ENCODE measurements at places on chromosomes 6 and 20.

- no peak for DNase-seq
Observed at GRCh38 chr20:15440049-15440820, 1102.8 kb upstream of the FLRT3 start.

GRCh38 chr20:44419131-44419844, 56.4 kb upstream of the TTPAL start:
- DNase-seq = no peak

DNA sequence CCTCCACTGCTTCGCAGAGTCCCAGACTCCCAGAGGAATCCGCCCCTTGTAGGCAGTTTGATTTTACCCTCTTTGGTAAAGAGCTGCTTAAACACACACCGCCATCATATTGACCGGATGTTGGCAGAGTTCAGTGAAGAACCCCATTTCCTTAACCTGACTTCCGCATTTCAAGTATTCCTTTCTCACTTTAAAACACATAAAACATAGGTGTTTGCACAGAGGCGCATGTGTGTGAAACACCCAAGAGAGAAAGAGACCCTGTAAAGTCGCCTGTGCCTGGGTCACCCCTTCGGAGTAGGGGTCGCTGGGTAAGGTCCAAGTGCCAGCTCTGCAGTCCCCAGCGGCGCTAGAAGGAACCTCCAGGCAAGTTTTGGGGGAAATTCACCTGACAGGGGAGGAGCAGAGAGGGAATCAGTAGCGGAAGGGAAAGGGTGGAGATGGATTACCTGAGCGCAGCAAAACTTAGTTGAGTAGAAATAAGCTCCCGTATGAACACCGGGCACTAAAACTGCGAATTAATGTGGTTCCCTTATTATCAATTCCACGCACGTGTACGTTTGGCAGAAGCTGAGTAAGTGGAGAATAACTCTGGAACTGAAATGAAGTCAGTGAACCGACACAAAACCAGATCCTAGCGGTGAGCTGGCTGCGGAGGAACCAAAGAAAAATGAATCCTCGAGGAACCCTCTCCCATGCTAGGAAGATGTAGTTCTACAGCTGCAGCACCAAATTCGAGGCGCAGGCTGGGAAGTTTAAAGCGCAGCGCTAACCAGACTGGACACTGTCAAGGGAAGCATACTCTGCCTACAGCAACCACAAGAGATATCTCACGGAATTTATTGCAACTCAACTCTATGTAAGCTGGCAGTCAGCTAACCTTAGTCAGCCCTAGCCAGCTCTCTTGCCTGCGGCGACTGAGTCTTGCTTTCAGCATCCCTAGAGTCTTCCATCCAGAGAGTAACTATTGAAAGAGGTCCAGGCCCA, 3.5 kb upstream of the HTR1B start:
- DNase-seq = no peak

DNA sequence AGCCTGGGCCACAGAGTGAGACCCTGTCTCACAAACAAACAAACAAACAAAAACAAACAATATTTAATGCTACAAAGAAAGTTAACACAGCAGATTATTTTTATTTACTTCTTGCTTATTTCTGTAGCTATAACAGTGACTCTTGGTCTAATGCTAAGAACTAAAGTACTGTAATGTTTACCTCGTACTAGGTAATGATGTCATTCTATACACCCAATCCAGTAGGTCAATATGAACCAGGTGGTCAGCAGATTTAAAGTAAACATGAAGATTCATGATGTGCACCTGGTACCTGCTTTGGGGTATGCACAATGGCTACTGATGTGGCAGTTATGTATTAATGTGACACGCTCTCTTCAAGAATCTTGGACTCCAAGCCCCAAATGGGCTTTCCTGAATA, 36.6 kb upstream of the CARMIL1 start:
- DNase-seq = no peak

- DNase-seq = no peak
Observed at GRCh38 chr6:148565321-148565926, 181.4 kb upstream of the UST start.

GRCh38 chr6:11213422-11214021, 18.9 kb downstream of the NEDD9 start:
- no peak for DNase-seq

DNA sequence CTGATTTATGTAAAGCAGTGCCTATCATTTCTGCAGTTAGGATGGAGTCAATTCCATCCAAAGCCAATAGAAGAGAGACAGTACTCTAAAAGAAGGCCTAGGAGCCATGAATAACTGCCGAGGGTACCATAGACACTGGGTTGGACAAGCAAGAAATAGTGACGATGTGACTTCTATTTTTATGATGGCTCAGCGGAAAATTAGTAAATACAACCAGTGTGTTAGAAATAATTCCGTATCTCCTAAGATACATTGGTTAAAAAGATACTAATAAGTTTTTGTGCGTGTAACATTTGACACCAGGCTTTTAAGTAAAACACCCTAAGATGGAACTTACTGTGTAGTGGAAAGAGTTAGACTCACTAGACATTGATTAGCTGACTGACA, 45.6 kb upstream of the MOXD1 start:
- no peak for DNase-seq
